ENCODE measurements at places on chromosomes 16 and 17.

DNA sequence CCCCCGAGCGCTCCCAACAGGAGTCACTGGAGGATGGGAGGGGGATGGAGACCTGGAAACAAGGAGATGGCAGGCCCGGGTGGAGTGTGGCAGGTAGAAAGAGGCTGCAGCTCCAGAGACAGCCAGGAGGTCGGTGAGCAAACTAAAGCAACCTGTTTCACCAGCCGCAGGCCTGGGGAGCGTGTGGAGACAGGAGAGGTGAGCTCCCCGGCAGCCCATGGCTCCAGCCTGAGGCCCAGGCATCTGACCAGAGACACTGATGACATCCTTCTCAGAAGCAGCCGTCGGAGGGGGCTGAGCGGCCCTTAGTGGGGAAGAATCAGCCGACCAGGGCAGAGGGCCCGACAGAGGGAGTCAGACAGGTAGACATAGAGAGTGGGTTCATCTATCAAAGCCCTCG, 165.1 kb downstream of the ZNF423 start:
- no peak for DNase-seq

GRCh38 chr16:55204069-55204468, 119.9 kb upstream of the IRX6 start:
- DNase-seq, result no peak

DNA sequence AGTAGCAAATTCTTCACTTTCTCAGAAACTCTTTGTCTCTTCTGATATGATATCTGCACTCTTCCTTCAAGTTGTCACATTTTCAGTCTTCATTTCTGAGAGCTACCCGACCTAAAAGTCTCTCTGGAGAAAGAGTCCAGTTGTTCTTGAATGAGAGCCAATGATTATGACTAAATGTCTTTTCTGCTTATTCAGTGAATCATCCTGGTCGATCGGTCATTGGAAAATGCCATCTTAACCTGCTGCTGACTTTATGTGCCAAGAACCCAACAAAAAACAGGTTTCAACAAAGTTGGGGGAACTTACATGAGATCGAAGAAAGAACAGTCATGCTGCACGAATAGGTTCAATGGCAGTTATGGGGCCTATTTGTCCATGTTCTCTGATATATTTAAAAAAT, 15.9 kb downstream of the SOX9 start:
- DNase-seq, result no peak

GRCh38 chr17:48102798-48103715, 1.8 kb upstream of the CBX1 start:
- DNase-seq, result no peak

- no peak for DNase-seq
These were observed 461 bp downstream of the LRRC46 start for GRCh38 chr17:47831934-47832327.

GRCh38 chr16:12628536-12628935, 175.2 kb downstream of the CPPED1 start:
- no peak for DNase-seq

DNA sequence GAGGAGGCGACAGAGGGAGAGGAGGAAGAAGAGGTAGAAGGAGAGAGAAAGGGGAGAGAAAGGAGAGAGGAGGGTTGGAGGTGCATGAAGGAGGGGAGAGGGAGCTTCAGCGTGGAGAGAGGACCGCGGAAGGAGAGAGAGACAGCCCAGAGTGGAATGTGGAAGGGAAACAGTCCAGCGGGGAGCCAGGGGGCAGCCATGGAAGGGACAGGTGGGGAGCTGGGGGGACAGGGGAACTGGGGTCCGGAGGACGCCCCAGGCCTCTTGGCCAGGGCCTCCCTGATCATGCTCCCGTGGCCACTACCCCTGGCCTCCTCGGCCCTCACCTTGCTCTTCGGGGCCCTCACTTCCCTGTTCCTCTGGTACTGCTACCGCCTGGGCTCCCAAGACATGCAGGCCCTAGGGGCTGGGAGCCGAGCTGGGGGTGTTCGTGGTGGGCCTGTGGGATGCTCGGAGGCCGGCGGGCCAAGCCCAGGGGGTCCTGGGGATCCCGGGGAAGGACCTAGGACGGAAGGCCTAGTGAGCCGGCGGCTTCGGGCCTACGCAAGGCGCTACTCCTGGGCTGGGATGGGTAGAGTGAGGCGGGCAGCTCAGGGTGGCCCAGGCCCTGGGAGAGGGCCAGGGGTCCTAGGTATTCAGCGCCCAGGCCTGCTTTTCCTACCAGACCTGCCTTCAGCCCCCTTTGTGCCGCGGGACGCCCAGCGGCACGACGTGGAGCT, 759 bp downstream of the ASPHD1 start:
- DNase-seq, result no peak

GRCh38 chr16:74874912-74875546, 100.4 kb upstream of the FA2H start:
- no peak for DNase-seq

GRCh38 chr16:81518439-81518757, 73.8 kb downstream of the CMIP start:
- DNase-seq, result no peak

- DNase-seq, result no peak
These were observed 8.9 kb downstream of the VPS4A start for GRCh38 chr16:69319826-69320739.

GRCh38 chr17:27544350-27545131, 86.4 kb upstream of the LGALS9 start:
- no peak for DNase-seq

- DNase-seq, result no peak
These were observed 105.2 kb downstream of the ABCA8 start for GRCh38 chr17:68849673-68850610.

DNA sequence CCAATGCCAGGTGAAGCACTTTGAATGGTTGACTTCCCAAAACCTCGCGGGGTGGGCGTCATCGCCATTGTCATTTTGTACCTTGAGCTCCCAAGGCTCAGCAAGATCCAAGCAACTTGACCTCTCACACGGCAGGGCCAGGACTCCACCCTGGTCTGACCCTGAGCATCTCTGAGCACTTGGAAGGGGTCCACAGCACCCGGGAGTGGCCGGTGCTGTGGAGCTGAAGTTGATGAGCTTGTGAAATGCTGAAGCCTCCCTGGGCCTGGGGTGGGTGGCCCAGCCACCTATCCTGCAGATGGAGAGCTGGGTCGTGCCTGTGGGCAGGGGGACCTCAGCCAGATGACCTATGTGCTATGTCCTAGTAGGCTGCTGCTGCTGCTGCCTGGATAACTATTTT, 283.3 kb upstream of the FOXF1 start:
- DNase-seq, result no peak

DNA sequence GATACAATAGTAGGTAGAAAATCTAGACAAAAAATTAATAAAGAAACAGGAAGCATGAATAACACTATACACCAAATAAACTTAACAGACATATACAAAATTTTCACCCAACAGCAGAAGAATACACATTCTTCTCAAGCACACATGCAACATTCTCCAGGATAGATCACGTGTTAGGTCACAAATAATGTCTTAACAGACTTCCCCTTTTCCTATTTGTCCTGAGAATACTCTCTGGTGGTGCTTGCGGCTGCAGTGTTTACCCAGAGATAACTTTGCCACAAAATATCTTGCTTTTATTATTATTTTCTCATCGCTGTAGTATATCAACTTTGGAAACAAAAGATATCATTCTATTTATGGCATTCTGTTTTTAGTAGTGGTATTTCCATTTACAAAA, 40.6 kb upstream of the ZNF267 start:
- DNase-seq, result no peak

DNA sequence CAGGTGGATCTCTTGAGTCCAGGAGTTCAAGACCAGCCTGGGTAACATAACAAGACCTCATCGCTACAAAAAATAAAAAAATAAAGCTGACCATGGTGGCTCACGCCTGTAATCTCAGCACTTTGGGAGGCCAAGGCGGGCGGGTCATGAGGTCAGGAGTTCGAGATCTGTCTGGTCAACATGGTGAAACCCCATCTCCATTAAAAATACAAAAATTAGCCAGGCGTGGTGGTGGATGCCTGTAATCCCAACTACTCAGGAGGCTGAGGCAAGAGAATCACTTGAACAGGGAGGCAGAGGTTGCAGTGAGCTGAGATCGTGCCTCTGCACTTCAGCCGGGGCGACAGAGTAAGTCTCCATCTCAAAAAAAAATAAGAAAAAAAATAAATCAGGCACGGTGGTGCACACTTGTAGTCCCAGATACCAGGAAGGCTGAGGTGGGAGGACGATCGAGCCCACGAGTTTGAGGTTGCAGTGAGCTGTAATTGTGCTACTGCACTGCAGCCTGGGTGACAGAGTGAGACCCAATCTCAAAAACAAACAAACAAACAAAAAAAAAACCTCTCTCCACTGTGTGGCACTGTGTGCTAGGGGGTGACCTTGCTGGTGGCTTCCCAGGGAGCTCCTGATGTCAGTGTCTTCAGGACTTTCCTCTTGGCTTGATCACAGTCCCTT, 19.8 kb upstream of the MAPK3 start:
- DNase-seq, result no peak

DNA sequence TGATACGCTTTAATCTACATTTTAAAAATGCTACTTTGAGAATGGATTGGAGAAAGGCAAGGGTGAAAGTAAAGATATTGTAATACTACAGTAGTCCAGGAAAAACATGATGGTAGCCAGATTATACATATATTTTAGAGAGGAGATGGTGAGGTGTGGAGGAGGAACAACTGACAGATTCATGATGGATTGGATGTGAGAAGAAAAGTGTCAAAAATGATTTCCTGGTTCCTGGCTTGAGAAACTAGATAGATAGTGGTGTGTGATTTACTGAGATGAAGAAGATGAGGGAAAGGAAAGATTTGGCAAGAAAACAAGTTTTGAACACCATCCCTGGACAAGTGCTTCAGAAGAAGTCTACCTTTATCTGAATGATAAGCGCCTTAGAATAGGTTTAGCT, 80.5 kb downstream of the CHD9 start:
- no peak for DNase-seq

GRCh38 chr16:7709186-7709585, 376.5 kb downstream of the RBFOX1 start:
- no peak for DNase-seq

DNA sequence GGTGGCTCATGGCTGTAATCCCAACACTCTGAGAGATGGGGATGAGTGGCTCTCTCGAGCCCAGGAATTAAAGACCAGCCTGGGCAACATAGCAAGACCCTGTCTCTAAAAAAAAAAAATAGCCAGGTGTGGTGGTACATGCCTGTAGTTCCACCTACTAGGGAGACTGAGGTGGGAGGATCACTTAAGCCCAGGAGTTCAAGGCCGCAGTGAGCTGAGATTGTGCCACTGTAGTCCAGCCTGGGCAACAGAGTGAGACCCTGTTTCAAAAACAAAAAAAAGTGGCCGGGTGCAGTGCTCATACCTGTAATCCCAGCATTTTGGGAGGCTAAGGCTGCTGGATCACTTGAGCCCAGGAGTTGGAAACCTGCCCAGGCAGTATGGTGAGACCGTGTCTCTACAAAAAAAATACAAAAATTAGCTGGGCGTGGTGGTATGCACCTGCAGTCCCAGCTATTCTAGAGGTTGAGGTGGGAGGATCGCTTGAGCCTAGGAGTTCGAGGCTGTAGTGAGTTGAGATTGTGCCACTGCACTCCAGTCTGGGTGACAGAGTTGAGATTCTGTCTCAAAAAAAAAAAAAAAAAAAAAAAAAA, 3.0 kb downstream of the C16orf54 start:
- no peak for DNase-seq

- DNase-seq, result no peak
These were observed 293.4 kb downstream of the XYLT1 start for GRCh38 chr16:17177242-17177958.

- DNase-seq, result no peak
These were observed 87.8 kb downstream of the GNAO1 start for GRCh38 chr16:56279132-56279531.

DNA sequence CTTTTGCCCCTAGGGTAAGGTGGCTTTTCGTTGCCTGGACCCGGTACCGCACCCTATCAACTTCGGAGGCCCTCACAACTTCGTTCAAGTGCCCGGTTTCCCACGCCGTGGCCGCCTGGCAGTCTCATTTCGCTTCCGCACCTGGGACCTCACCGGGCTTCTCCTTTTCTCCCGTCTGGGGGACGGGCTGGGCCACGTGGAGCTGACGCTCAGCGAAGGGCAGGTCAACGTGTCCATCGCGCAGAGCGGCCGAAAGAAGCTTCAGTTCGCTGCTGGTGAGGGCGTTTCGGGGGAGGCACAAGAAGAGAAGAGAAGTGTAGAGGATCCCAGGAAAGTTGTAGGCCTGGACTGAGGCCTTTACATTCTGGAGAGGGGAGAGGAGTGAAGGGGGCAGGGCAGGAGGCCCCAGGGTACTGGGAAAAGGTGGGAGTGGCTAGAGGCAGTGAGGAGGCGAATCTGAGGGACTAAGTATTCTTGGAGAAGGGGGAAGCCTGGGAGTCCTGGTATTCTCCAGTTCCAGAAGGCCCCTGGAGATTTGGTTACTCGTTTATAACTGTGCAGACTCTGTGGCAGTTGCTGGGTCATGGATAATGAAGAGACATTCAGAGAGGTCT, 5.5 kb downstream of the CNTNAP1 start:
- DNase-seq, result no peak

DNA sequence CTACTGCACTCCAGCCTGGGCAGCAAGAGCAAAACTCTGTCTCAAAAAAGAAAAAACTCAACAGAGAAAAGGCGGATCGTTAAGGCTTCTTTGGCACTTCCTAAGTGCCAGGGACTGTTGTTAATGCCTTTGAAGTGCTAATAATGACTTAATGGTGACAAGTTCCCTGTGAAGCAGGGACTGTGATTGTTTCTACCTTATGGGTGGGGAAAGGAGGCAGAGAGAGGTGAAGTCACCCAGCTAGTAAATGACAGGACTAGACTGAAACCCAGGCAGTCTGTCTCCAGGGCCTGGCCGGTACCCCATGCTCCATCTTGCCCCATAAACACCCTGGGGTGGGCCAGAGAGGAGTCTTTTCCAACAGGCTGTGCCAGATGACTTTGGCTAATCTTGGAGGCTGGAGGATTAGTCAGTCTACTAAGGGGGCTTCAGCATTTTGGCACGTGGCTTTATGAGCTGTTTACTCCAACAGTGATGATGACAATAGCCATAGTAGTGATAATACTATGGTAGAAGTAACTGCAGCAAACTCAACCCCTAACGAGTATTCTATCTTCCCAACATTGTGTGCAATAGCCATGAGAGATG, 26.9 kb downstream of the ABCC1 start:
- no peak for DNase-seq

- no peak for DNase-seq
These were observed 78.3 kb downstream of the RMI2 start for GRCh38 chr16:11423315-11424117.

DNA sequence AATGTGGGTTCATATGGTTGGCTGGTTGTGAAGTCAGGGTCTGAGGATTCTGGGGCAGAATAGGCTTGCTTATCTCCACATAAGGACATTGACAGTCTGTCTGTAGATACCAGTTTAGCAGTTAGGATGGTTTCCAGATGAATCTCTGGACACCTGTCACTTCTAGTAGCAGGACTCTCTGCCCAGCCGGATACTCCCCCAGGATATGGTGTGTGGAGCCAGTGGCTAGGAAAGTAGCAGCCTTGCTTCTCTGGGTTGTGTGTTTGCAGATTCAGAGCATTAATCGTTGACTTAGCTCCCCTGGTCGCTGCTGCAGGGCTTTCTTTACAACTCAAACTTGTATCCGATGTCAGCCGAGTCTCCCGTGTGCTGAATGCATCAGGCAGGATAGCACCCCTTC, 45.2 kb downstream of the CLEC16A start:
- no peak for DNase-seq

GRCh38 chr16:725463-726187, 618 bp downstream of the CCDC78 start:
- no peak for DNase-seq

GRCh38 chr16:72987480-72987901, 60.4 kb downstream of the ZFHX3 start:
- no peak for DNase-seq

GRCh38 chr17:27321372-27321771, 27.5 kb downstream of the WSB1 start:
- DNase-seq, result no peak
